Activated CD8-positive, alpha-beta memory T cell treated with anti-CD3 and anti-CD28 coated beads, Interleukin-2, amount 50 U/mL, for 48 hours (primary cell): ENCODE measurements at places on chromosomes 5 and 9.

GRCh38 chr5:53956196-53956595 lies 354.2 kb downstream of the ARL15 start:
- DNase-seq, result no peak

DNA sequence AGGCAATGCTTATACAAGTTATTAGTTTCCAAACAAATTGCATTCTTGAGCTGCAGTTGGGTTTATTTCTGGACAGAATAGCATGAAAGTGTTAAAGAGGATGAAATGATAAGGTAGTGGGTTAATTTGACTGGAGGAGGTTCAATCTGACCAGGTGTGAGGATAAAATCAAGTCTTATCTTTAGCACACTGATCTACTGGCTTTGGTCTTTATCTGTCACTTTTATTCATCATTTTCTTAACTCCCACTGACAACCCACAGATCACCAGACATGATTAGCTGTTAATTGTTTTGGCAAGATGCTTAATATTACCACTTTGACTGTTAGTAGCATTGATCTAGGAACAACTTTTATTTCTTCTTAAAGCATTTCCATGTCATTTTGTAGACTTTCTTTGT lies 74.4 kb upstream of the CNTLN start:
- DNase-seq, result no peak

DNA sequence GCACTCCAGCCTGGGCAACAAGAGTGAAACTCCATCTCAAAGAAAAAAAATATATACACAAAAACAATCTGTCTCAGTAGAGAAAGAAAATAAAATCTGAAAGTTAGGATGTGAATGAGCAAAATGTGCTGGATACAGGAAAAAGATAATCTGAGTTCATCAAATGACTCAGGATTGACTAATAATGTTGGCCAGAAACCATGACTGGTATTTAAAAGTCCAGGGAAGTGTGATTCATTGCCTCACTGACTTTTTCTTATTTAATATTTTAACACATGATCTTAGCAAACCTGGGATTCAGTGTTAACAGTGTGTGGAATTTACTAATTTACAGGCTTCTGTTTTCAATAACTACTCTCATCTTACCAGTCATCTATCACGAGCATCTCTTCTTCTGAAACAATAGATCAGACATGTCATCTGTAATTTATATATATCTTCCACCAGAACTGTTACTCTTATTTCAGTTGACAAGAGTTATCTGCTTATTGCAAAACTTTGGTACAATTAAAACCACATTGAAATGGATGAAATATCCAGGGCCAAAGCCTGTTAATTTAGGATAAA lies 256.7 kb downstream of the CDH12 start:
- DNase-seq, result no peak

- DNase-seq, result no peak
Measured at GRCh38 chr5:21711866-21712758, 1141.0 kb downstream of the CDH12 start.

GRCh38 chr9:91036356-91036755 lies 234.7 kb downstream of the SYK start:
- peak; percentile 55 for DNase-seq

GRCh38 chr9:90578126-90578815 lies 64.4 kb downstream of the DIRAS2 start:
- DNase-seq, result no peak
